Activated T-cell treated with anti-CD3 and anti-CD28 coated beads, Interleukin-2, amount 50 U/mL, for 24 hours (primary cell): ENCODE measurements at places on chromosomes 3 and 15.

DNA sequence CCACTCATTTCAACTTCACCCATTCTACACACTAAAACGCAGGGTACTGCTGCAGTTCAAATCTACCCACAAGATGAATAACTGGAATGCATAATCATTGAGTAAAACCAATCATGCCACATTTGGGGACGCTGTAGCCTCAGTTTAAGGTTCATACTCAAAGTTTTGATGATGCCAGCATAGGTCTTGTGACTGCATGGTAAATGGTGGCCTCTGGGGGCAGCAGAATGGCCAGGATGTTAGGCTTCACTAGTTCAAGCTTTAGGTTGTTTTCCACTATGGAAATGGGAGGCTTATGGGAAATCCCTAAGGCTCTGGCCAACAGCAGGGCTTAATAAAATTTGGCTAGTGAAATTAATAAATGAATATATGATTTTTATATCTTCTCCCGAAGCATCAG, 104.3 kb upstream of the TSC22D2 start:
- DNase-seq = no peak

DNA sequence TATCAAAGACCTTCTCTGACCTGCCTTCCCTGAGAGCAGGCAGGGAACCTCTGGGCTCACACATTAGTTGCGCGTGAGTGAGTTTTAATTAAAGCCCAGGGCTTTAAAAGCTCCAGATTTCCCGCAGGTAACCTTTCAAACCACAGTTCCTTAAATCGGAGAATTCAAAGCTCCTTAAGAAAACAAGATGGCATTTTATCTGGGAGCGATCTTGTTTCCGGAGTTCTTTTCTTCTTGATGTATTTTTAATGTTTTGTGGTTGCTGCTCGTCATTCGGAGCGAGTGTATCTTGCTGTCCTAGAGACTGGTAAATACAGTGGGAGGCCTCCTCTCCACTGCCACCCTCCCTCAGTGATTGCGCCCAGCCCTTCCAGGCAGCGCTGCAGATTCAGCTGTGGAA, 284.3 kb downstream of the CLSTN2 start:
- DNase-seq = no peak

DNA sequence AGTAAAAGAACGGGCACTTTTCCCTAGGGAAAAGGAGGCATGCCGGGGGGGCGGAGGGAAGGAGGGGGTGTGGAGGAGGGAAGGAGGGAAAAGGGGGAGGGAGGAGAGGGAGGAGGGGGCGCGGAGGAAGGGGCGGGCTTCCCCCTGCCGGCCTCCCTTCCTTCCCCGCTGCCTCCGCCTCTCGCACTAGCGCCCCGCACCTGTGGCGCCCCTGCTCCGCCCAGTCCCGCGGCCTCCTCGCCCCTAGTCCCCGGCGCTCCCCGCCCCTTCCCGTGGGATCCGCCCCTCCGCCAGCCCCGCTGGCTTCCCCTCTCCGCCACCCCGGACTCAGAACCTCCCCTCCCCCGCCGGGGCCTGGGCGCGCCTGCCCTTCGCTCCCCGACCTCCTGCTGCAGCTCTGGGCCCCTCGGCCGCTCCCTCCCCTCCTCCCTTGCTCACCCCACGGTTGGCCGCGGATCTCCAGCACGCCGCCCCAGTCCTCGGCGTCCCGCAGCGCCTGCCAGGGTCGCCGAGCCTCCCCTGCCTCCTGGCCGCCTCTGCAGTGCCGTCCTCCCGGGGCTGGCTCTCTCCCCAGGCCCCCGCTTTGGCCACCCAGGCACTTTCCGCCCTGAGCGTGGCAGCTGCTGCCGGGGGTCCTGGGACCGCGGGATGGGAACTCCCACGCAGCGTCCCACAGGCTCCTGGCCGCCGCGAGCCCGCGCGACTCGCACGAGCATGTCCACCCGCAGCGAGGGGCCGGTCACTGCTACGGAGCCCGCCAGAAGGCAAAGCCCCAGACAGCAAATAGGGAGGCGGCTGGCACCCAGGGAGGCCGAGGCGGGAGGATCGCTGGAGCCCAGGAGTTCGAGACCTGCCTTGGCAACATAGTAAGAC, 147.4 kb downstream of the TJP1 start:
- DNase-seq = no peak

DNA sequence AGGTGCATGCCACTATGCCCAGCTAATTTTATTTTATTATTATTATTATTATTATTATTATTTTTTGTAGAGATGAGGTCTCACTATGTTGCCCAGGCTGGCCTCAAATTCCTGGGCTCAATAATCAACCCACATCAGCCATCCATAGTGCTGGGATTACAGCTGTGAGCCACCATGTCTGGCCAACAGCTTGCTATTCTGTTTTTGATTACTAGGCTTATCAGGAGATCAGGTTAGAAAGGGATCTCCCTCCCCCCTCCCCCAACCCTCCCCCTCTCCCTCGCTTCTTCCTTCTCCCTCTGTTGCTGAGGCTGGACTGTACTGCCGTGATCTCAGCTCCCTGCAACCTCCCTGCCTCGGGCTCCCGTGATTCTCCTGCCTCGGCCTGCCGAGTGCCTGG, 8.6 kb downstream of the CLN6 start:
- DNase-seq = no peak

DNA sequence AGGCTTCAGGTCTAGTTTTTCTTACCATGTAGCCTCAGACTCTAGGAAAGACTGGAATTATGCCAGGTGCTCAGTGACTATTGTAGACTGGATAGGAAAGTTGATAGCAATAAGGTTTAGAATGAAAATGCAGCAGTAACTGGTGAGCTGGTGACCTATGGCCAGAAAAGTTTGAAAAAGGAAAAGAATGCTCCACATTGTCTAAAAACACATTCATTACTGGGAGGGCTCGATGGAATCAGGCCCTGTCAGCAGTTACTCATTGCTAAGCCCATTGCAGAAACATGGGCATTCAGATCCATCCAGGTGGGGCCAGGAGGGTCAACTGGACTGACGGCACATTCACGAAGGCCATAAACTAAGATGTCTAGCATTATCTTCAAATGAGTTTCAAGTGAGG, 8.7 kb upstream of the MBNL1 start:
- DNase-seq = no peak
